Frontal cortex (tissue), 4 donors: ENCODE measurements at places on chromosomes 2 and 18. TPM values are rescaled to one million over a fixed set of nuclear protein-coding genes. Genes with fewer than 3 reads are reported as not detected.

Gene WDR54
- 38.7 TPM for total RNA-seq

Gene MAP3K19
- total RNA-seq = 0.41 TPM

Gene MAL
- total RNA-seq = not detected

Gene DLX1
- 21.6 TPM for total RNA-seq

Gene DNAH6
- 4.9 TPM for total RNA-seq

Gene CLEC4F
- not detected for total RNA-seq

Gene EPAS1
- 3.7 TPM for total RNA-seq
